ENCODE measurements at places on chromosomes 2 and 18. TPM values are rescaled to one million over a fixed set of nuclear protein-coding genes. Genes with fewer than 3 reads are reported as not detected.

The RRM2 gene
- 198 TPM for total RNA-seq

The PMAIP1 gene
- 15.0 TPM for total RNA-seq

The ANKRD30BL gene
- not detected for total RNA-seq

The PPP1R1C gene
- total RNA-seq = 2.2 TPM

The IRS1 gene
- 17.2 TPM for total RNA-seq

The IL37 gene
- not detected for total RNA-seq

The CPS1 gene
- 9.2 TPM for total RNA-seq

The SLC9A4 gene
- total RNA-seq = not detected

The SERPINB3 gene
- 0.12 TPM for total RNA-seq

The ATP6V1C2 gene
- 0.14 TPM for total RNA-seq

The CRYGC gene
- total RNA-seq = not detected

The VIT gene
- not detected for total RNA-seq

The DSEL gene
- 0.27 TPM for total RNA-seq

The GALR1 gene
- total RNA-seq = not detected

The ZAP70 gene
- not detected for total RNA-seq

The CENPA gene
- 57.9 TPM for total RNA-seq

The LYG1 gene
- total RNA-seq = 1.4 TPM

The CCDC68 gene
- total RNA-seq = 3.8 TPM

The DNAJB2 gene
- 57.4 TPM for total RNA-seq

The SKOR2 gene
- total RNA-seq = not detected

The RESP18 gene
- not detected for total RNA-seq

The TNFAIP6 gene
- 1.7 TPM for total RNA-seq

The DNAH6 gene
- total RNA-seq = 0.14 TPM

The ABCG8 gene
- total RNA-seq = not detected

The CCT4 gene
- 320 TPM for total RNA-seq

The C1QL2 gene
- 0.06 TPM for total RNA-seq

The TET3 gene
- 7.4 TPM for total RNA-seq

The PTPRN gene
- total RNA-seq = 1.9 TPM

The HOXD8 gene
- 5.7 TPM for total RNA-seq

The EFR3B gene
- total RNA-seq = 14.7 TPM

The COLEC12 gene
- total RNA-seq = 0.08 TPM

The DNAJC27 gene
- 2.1 TPM for total RNA-seq

The IDH1 gene
- total RNA-seq = 91.1 TPM

The UGT1A9 gene
- total RNA-seq = 6.0 TPM

The RFX8 gene
- not detected for total RNA-seq

The GAREM1 gene
- total RNA-seq = 3.3 TPM

The NLRC4 gene
- total RNA-seq = not detected

The GPR75 gene
- total RNA-seq = 1.8 TPM

The LYPD6B gene
- total RNA-seq = 0.12 TPM

The CHRNA1 gene
- total RNA-seq = not detected

All from A549 treated with CORT108297 at 1 μM for 4 hours (cell line).